ENCODE measurements at places on chromosomes 12 and 14.

GRCh38 chr14:98513558-98513957 lies 758.4 kb downstream of the BCL11B start:
- no peak for DNase-seq

GRCh38 chr14:60735416-60735815 lies 855 bp downstream of the MNAT1 start:
- DNase-seq: no peak

- no peak for DNase-seq
Observed at GRCh38 chr12:11794751-11795150, 145.3 kb downstream of the ETV6 start.

DNA sequence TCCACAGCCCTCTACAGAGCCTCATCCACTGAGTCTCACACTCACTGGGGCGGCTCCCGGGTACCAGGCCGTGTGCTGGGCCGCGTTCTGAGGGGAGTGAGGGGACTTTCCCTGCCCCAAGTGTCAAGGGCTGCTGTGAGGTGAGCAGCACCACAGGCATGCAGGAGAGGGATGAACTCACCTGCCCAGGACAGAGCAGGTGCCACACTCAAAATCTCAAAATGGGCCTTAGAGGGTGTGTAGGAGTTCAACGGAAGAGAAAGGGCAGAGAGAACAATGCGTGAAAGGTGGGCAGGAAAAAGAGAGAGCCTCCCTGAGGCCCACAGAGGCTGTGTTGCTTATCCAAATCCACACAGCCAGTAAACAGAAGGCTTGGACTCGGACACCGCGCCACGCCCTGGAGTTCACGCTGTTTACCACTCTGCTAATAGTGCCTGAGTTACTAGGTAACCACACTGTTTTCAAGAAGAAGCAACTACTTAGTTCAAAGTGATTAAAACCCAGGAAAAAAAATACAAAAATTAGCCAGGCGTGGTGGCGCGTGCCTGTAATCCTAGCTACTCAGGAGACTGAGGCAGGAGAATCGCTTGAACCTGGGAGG lies 32.7 kb downstream of the TSPAN11 start:
- DNase-seq: no peak

- DNase-seq: no peak
Observed at GRCh38 chr14:104341532-104342434, 203.4 kb downstream of the KIF26A start.
